ENCODE measurements at places on chromosomes 5 and 9.
A peak's percentile ranks its signal among the peaks of the same experiment; 100 is the strongest.

- no peak for DNase-seq
Measured at GRCh38 chr9:96344458-96345180, 38.9 kb downstream of the SLC35D2 start.

GRCh38 chr5:115599502-115599901 is 2.8 kb downstream of the TICAM2 start:
- no peak for DNase-seq

DNA sequence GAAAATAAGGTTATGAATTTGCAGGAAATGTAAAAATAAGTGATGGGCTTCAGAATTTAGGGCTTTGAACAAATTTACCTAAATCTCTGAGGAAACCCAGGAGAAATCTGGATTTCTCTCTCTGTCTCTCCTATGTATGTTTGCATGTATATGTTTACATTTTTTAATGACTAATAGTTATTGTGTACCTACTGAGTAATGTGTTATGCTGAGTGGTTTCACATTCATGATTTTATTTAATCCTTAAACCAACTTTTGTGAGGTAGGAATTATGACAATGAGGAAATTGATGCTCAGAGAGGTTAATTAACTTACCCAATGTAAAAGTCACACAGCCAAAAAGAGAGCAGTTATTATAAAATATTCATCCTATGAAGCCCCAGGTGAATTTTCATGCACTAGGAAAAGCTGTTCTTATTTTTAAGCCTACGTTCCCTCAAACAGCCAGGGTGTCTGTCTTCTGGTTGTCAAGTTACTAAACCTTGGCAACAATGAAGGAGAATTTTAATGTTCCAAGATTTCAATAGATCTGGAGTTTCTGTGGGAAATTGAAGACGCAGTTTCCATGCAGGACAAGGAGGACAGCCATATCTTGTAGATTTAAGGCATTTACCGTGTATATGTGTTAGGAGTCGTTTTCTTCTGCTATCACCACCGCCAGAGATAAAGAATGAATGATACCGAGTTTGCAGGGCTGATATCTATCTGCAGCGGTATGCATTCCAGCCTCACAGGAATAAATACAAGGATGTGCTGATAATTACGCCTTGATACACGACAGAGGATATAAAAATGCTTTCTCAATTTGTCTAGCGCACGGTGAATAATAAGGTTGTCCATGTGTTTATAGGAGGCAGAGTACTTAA is 484.8 kb downstream of the ZSWIM6 start:
- no peak for DNase-seq

DNA sequence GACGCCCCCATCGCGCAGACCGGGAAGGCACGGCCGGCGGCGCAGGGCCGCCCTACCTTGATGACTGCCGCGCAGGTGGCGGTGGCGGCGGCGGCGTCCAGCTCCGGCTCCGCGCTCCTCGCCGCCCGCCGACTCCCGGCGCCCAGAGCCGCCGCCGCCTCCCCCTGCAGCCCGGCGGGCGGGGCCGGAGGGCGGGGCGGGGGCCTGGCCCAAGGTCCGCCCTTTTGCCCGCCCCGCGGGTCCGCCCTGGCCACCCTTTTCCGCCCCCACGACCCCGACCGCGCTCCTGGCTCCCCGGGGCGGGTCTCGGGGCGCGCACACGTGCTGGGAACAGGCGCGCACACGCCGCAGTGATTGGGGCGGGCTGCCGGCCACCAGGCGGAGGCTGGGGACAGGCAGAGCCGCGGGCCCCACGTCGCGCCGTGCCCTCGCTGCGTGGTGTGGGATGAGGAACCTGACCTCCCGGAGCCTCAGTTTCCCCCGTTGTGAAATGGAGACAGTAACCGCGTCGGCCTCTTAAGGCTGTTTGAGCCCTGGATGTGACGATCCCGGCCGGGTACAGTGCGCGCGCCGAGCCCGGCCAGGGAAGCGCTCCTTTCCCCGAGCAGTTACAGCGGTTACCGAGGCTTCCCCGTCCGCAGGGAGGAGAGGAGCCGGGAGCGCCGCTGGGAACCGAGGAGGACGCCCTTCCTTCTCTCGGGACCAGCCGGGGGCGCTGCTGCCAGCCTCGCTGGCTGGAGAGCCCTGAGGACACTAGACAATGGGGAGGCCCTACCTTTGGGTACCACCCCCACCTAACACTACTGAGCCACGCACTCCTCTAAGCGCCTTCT is at the start of gene CORO2A:
Gene CORO2A, minus strand, starts transcription at position 135 of the 833 bp plus-strand sequence. CDS start 34,977 bp downstream, outside the sequence.
- DNase-seq, result peak; percentile 65

- DNase-seq, result no peak
Measured at GRCh38 chr5:107553117-107553555, 117.6 kb downstream of the EFNA5 start.

Data from activated CD4-positive, alpha-beta T cell treated with anti-CD3 and anti-CD28 coated beads, Interleukin-2, amount 10 ng/mL, durations not matched to agents 7 days and 5 days (primary cell).